ENCODE measurements at places on chromosomes 2 and 18.
A peak's percentile ranks its signal among the peaks of the same experiment; 100 is the strongest.

DNA sequence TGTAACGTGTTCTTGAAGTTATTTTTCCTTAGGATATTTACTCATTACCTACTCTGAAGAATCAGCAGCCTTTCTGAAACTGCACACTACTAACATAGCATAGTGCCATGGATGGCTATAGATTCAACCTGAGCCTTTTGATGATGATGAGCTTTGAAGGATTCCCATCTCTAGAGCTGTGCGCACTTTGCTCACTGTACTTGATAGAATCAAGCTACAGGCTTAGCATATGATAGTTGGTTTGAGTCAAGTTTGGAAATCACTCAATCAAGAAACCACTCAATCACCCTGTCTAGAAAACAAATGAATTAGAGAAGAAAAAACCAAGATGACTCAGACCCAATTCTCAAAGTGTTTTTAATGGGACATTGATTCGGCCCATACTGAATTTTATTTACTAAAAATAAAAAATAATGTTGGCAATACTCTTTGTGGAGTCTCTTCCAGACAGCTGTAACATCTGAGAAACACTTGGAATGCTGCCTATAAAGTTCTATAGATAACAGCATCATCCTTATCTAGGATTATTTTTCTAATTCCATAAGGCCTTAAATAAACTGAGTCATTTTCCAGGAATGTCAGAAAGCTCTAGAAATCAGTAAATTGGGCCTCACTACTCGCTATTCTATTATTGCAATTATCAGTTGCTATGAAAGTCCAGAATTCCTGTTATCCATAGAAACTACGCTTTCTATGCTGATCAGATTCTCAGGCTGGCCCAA, 259.0 kb upstream of the ERBB4 start:
- no peaks in the 10 kb centered on the region for H3K27me3 ChIP-seq
- no peak overlapping the region for H3K4me3 ChIP-seq
- DNase-seq, result no peak
- no peak overlapping the region for H3K27ac ChIP-seq
- H3K4me1 ChIP-seq, result no peaks in the 10 kb centered on the region

- H3K36me3 ChIP-seq, result no peaks in the 10 kb centered on the region
- no peak overlapping the region for H3K4me3 ChIP-seq
- H3K27ac ChIP-seq, result no peak overlapping the region
- peaks cover 17% of the 10 kb centered on the region for H3K4me1 ChIP-seq
- H3K27me3 ChIP-seq, result peaks cover 22% of the 10 kb centered on the region
These were observed 3.9 kb downstream of the HOXD1 start for GRCh38 chr2:176192351-176192750.

- no peak for DNase-seq
- no peaks in the 10 kb centered on the region for H3K36me3 ChIP-seq
- H3K27me3 ChIP-seq, result no peaks in the 10 kb centered on the region
- no peak overlapping the region for H3K4me3 ChIP-seq
- H3K4me1 ChIP-seq, result no peaks in the 10 kb centered on the region
These were observed 71.3 kb downstream of the FMNL2 start for GRCh38 chr2:152406119-152406835.

DNA sequence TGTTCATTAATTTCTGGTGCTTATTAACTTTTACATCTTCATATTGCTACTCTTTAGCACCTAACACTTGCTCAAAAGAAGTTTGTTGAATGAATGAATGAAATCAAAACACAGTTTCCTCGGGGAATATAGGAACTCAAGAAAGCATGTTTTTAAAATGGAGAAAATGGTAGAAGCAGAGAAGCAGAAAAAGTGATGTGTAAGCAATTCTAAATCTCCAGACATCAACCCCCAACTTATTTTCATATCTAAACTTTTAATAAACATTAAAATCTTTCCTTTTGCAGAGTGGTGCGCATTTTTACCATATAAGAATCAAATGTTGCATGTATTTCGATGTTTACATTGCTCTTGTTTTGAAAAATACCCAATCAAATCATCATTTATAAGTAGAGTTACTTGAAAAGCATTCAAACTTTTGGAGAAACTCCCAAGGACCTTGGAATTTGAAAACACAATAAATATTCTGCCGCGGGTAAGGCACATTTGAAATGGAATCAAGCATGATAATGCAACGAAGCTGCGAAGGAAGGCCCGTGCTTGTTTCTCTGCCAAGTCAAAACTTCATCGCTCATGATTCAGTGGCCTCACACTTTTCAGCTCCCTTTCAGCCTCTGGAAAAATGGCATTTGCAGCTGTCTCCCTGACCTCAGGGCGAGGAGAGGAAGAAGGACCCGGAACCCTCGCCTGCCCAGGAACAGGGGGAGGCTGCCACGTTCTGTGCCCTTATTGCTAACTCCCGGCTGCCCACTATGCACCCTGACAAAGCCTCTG, 26.7 kb upstream of the SMIM21 start:
- no peaks in the 10 kb centered on the region for H3K36me3 ChIP-seq
- no peak for DNase-seq
- no peak overlapping the region for H3K27ac ChIP-seq
- peaks cover 10% of the 10 kb centered on the region for H3K4me1 ChIP-seq
- peaks cover 16% of the 10 kb centered on the region for H3K27me3 ChIP-seq

DNA sequence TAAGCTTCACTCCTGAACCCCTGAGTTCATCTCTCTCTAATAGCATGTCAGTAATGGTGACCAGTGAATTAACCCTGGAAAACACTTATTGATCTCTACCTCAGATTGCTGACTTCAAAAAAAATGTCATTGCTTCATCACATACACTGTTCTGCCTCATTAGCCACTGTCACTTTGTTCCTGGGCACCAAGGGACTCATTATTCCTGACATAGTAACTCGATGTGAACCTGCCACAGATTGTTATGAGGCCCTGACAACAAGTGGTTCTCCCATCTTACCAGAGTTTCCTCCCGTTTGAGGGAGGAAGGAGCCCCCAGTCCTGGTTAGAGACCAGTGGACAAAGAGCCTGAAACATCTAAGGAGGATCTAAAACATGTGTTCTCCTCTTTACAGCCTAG, 403.3 kb upstream of the SMIM21 start:
- H3K27me3 ChIP-seq, result no peaks in the 10 kb centered on the region
- H3K27ac ChIP-seq, result no peak overlapping the region
- H3K4me1 ChIP-seq, result no peaks in the 10 kb centered on the region
- H3K4me3 ChIP-seq, result no peak overlapping the region

DNA sequence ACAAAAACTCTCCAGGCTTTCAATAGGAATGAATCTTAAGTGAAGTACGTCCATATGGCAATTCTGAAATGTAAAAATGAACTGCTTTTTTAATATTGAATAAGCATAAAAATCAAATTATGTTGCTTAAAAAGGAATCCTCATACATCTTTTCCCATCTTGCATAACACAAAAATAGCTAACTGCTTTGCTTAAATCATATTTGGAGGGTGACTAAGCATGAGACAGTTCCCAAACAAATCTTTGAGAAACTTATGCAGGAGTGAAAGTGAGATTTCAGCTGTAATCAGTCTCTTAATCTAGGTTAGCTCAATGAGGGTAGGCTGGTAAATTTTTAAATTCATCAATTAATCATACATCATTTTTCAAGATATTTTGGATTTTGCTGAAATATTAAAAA, 111.5 kb downstream of the MBD5 start:
- no peaks in the 10 kb centered on the region for H3K36me3 ChIP-seq
- no peak overlapping the region for H3K27ac ChIP-seq
- no peaks in the 10 kb centered on the region for H3K27me3 ChIP-seq
- no peak for DNase-seq

DNA sequence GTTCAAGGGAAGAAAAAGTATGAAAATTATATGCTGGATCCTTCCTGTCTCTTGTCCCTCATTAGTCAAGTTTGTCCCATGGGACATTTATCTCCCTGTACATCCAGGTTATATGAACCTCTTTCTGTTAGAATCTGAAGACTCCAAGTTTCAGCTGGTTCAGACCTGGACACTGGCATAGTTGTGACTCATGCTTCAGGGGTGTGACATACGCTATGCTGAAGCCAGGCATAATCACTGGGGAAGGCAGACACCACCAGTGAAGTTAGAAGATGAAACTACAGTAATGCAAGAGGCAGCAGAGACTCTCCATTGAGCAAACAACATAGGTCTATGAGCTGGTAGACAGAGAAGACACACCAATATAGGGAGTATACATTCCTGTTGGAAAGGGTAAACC, 269.7 kb upstream of the SLC8A1 start:
- H3K36me3 ChIP-seq, result no peaks in the 10 kb centered on the region
- H3K4me3 ChIP-seq, result no peak overlapping the region
- no peaks in the 10 kb centered on the region for H3K4me1 ChIP-seq
- DNase-seq, result no peak
- no peaks in the 10 kb centered on the region for H3K27me3 ChIP-seq

- no peak for DNase-seq
- peaks cover 5% of the 10 kb centered on the region for H3K4me1 ChIP-seq
- H3K27me3 ChIP-seq, result no peaks in the 10 kb centered on the region
- no peaks in the 10 kb centered on the region for H3K36me3 ChIP-seq
These were observed 180.8 kb downstream of the FAM210A start for GRCh38 chr18:13545514-13545913.

- H3K27me3 ChIP-seq, result no peaks in the 10 kb centered on the region
- peaks cover 15% of the 10 kb centered on the region for H3K36me3 ChIP-seq
- H3K4me3 ChIP-seq, result no peak overlapping the region
- H3K27ac ChIP-seq, result no peak overlapping the region
- no peak for DNase-seq
- H3K4me1 ChIP-seq, result peaks cover 47% of the 10 kb centered on the region
These were observed 12.5 kb downstream of the UBE2F start for GRCh38 chr2:237979331-237979730.

DNA sequence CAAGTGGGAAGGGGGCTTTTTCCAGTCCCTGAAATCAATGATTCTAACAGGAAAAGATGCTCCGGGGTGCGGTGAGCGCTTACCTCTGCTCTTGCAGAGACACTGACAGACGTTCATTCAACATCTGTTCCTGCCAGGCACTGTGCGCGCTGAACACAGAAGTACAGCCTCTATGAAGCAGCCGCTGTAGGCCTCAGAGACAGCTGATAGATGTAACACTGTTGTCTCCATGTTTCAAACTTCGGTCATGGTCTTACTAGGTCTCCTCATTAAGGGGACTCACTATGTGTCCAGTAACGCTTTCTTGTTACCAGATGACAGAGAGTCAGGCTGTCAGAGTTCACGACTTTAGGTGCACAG, 649 bp upstream of the CLIP4 start:
- H3K4me1 ChIP-seq, result peaks cover 41% of the 10 kb centered on the region
- H3K27me3 ChIP-seq, result no peaks in the 10 kb centered on the region
- peak overlapping the region; percentile 59 for H3K4me3 ChIP-seq
- no peaks in the 10 kb centered on the region for H3K36me3 ChIP-seq
- H3K27ac ChIP-seq, result peak overlapping the region; percentile 56

GRCh38 chr2:3176071-3176868, 201.3 kb downstream of the EIPR1 start:
- no peak for DNase-seq
- no peaks in the 10 kb centered on the region for H3K27me3 ChIP-seq
- no peaks in the 10 kb centered on the region for H3K4me1 ChIP-seq
- no peak overlapping the region for H3K27ac ChIP-seq

DNA sequence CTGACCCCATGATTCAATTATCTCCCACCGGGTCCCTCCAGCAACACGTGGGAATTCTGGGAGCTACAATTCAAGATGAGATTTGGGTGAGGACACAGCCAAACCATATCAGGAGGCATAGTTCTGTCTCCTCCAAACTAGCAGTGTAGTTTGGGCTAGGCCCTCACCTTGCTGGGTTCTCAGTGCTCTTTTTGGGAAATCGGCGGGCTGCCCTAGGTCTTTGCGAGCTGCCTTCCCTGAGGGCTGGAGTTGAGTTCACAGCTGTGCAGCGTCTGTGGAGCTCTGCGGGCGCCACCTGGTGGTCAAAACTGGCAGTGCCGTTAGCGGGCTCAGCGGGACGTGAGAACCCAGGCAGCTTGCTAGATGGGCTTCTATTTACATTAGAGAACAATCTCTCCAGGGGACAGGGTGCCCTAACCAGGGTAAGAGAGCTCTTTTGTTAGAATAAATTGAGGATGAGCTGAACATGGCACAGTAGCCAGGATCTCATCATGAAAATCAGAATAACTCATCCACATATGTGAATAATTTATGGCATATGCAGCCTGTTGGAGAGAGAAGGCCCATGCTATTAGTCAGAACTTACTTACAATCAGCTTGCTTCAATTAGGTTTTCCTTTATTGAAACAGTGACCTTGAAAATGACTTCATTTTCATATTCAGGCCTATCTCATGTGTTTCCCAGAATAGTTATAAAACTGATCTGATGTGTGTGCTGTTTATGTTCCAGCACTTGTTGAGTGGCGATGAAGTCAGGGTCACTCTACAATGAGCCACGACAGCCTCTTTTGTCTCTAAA, 27.4 kb upstream of the YES1 start:
- no peak overlapping the region for H3K4me3 ChIP-seq
- H3K4me1 ChIP-seq, result no peaks in the 10 kb centered on the region
- no peak overlapping the region for H3K27ac ChIP-seq
- DNase-seq, result peak; percentile 67

- H3K4me3 ChIP-seq, result no peak overlapping the region
- H3K36me3 ChIP-seq, result no peaks in the 10 kb centered on the region
- no peak for DNase-seq
- H3K4me1 ChIP-seq, result no peaks in the 10 kb centered on the region
These were observed 302.2 kb upstream of the STON1 start for GRCh38 chr2:48227617-48228344.

GRCh38 chr2:194700116-194700515, 956.9 kb upstream of the SLC39A10 start:
- DNase-seq, result no peak
- no peaks in the 10 kb centered on the region for H3K36me3 ChIP-seq
- H3K4me1 ChIP-seq, result no peaks in the 10 kb centered on the region
- H3K27me3 ChIP-seq, result no peaks in the 10 kb centered on the region

DNA sequence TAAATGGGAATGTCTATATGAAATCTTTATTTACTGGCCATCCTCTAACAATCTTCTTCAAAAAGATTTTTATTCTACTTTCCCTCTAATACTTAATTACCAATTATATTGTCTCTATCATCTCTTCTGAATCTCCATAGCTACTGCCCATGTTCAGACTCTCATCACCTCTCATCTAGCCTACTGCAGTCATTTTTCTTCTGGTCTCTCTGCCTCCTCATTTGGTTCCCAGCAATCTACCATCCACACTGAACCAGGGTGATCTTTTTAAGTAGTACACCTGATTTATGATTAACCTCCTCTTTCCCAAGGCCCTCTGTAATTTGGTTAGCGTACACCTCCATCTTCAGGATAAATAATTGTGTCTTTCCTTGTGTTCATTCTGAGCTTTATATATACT, 57.6 kb downstream of the NCKAP1 start:
- peaks cover 5% of the 10 kb centered on the region for H3K36me3 ChIP-seq
- DNase-seq, result no peak
- H3K4me3 ChIP-seq, result no peak overlapping the region

GRCh38 chr2:121245913-121246312, 39.1 kb downstream of the TFCP2L1 start:
- H3K4me1 ChIP-seq, result no peaks in the 10 kb centered on the region
- H3K27me3 ChIP-seq, result no peaks in the 10 kb centered on the region
- H3K4me3 ChIP-seq, result no peak overlapping the region
- H3K27ac ChIP-seq, result no peak overlapping the region
- no peak for DNase-seq

- no peak overlapping the region for H3K4me3 ChIP-seq
- H3K36me3 ChIP-seq, result no peaks in the 10 kb centered on the region
- DNase-seq, result no peak
- H3K27me3 ChIP-seq, result no peaks in the 10 kb centered on the region
- H3K4me1 ChIP-seq, result no peaks in the 10 kb centered on the region
These were observed 31.9 kb upstream of the SLC25A52 start for GRCh38 chr18:31792580-31792911.

GRCh38 chr2:187403568-187404260, 44.3 kb downstream of the CALCRL start:
- no peaks in the 10 kb centered on the region for H3K4me1 ChIP-seq
- no peak for DNase-seq
- no peak overlapping the region for H3K4me3 ChIP-seq
